Transverse colon (tissue), 4 donors: ENCODE measurements at places on chromosomes 16 and 17. TPM values are rescaled to one million over a fixed set of nuclear protein-coding genes. Genes with fewer than 3 reads are reported as not detected.
A peak's percentile ranks its signal among the peaks of the same experiment; 100 is the strongest.

DNA sequence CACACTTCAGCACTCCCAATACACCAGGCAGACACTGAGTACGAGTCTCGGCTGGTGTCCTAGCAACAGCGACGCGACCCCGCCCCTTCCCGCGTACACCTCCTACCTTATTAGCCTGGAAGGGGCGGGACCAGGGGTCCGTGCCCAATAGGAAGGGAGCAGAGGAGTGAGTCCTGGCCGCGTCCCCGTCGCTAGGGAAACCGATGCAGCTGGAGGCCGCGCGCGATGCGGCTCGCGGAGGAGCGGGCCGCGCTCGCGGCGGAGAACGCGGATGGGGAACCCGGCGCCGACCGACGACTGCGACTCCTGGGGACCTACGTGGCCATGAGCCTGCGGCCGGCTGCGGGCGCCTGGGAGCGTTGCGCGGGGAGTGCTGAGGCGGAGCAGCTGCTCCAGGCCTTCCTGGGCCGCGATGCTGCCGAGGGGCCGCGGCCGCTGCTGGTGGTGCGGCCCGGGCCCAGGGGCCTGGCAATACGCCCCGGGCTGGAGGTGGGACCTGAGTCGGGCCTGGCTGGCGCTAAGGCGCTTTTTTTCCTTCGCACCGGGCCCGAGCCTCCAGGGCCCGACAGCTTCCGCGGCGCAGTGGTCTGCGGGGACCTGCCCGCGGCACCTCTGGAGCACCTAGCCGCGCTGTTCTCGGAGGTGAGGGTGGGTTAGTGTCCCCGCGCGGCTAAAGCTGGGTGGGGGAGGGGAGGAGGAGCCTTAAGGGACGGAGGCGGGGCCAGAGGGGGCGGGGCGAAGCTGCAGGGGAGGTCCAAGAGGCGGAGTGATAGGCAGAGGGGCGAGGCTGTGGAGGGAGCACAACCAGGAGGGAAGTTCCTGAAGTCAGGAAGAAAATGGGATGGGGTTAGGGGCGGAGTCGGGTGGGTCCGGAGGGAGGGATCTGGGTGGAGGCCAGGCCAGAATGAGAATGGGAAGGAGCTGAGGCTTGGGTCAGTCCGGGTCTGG lies at the start of gene DNAH9:
Gene DNAH9 (plus strand): TSS at position 197 of the 948 bp plus-strand sequence. CDS start 29 bp downstream, at position 226.
- DNase-seq, result peak; percentile 96

- peak; percentile 23 for DNase-seq
Measured at GRCh38 chr16:70018254-70018653, 67.1 kb downstream of the CLEC18A start.

DNA sequence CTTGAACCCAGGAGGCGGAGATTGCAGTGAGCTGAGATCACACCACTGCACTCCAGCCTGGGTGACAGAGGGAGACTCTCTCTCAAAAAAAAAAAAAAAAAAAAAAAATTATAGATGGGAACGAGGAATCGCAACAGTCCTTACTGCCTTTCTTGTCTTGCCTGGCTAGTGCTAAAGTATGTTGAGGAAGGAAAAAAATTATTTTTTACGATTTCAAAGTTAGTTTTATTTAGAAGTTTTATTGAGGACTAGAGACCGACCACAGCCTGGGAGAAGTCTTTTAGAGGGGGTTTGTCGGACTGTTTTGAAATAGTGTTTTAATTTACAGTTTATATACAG lies 15.8 kb upstream of the DNAH17 start:
- DNase-seq, result no peak

Gene YPEL3
- 125 TPM for total RNA-seq

GRCh38 chr16:48235058-48235555 lies 9.0 kb upstream of the LONP2 start:
- no peak for DNase-seq

GRCh38 chr16:77919761-77920415 lies 102.5 kb upstream of the CLEC3A start:
- no peak for DNase-seq

- DNase-seq, result no peak
Measured at GRCh38 chr17:17435323-17435722, 41.5 kb upstream of the MED9 start.

Gene SEPTIN12
- total RNA-seq, result not detected

Gene LRRC37A
- total RNA-seq, result 7.0 TPM

DNA sequence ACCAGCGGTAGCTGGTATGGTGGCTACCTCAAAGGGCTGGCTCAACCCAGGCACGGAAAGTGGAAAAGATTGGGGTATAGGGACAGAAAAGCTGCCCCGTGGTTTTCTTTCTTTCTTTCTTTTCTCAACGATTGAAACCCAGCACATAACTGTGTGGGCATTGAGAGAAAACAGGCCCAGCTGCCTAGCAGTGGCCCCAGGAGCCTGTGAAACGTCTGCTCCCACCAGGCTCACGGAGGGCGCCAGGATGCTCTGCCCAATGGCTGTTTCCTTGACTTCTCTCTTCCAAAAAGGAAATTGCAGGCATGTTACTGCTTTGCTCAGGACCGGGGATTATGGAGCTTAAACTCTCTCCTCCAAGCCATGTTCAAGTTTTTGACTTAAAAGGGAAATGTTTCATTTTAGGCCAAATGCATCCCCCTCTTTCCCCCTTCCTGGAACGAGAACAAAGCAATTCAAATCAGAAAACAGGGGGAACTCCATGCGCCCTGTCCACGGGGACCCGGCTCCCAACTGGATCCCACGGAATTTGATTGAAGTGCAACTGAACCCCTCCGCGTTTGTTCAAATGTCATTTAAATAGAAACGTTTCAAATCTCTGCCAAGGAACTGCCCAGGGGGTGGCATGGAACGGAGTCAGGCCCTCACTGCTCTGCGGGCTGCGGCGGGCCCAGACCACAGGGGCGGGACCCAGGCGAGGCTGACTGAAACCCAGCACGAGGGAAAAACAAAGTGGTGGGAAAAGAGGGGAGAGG lies 133.5 kb downstream of the RGS9 start:
- DNase-seq, result no peak

- DNase-seq, result no peak
Measured at GRCh38 chr17:74632617-74633016, 9.1 kb upstream of the CD300E start.

- no peak for DNase-seq
Measured at GRCh38 chr17:58332778-58333735, 4.5 kb upstream of the TSPOAP1 start.

DNA sequence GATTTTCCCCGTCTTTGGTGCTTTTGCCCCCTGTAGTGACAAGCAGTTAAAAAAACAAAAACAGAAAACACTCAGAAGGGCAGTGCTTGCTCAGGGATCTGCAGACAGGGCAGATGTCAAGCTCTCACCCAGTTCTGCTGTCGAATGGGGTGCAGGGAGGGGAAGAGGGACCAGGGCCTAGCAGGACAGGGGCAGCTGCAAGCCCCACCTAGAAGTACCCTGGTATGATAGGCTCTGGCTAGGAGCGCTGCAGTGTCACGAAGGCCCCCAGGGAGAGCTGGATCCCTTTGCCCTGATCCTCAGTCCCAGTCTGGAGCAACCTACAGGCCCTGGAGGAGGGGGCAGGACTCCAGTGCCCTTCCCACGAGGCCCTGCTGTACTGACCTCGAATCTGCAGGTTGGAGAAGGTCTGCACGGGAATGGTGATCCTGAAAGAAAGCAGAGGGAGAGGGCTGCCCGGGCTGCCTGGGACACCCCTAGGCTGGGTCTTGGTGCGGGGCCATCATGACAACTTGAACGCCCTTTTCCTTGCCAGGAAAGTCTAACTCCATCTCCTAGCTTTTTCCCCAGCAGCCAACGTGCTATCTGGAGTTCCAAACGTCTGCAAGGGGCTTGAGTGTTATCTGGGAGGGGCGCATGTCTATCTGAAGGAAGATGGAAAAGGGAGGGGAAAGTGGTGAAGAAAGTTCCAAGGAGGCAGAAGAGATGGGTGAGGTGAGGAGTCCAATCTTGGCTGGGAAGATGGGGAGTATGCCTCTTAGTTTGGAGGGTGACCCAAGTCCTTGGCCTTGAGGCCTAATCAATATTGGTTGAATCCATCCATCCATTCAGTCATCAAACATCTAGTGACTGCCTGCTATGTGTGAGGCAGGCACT lies 4.8 kb downstream of the GFAP start:
- DNase-seq, result no peak

DNA sequence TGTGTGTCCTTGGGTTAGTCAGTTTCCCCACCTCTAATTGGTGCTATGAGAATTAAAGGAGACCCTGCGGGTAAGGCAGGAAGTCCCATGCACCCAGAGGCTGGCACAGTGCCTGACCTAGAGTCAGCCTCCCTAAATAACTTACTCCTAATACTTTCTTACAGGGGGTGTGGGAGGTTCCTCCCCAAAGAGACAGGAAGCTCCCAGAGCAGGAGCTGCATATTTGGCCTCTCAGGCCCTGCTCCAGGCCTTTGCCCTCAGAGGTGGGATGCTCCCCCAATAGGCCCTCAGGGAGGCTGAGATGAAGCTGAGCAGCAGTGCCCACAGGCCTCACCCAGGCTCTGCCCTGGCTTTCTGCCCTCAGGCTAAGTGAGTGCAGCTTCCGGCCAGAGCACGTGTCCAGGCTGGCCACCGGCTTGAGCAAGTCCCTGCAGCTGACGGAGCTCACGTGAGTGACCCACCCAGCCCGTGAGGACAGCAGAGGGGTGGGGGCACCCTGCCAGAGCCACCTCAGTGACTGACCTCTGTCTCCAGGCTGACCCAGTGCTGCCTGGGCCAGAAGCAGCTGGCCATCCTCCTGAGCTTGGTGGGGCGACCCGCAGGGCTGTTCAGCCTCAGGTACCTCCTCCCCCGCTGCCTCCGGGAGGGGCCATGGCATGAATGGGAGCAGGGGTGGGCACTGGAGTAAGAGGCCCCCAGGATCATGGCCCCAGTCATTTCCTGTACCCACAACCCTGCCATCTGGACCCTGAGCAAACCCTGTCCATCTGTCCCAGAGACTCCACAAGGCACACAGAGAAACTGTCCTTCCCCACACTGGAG lies 31.1 kb upstream of the CPNE2 start:
- peak; percentile 35 for DNase-seq

DNA sequence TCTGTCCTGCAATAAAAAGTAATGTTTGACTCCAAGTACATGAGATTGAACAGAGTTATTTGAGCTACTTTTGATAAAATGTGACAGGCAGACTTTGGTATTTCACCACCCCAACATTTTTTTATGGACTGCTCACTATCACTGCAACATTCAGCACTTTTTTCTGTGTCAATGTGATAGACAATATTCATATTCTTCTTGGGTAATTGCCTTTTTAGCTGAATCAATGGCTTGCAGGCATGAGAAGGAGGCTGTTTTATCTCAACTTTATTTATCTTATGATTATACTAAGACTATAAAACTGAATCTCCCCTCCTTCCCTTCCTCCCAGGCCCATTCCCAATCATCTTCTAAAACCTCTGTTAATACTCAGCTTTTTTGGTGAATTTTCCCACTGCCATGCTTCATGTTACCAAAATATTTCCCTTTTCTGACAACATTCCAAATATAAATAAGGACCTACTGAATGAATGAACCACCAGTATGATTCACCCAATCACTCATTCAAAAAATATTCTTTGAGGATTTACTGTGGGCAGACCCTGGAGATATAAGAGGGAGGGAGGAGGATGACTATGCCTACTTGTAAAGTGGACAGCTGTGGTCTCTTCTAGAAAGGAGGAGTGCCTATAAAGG lies 67.6 kb downstream of the CDH13 start:
- no peak for DNase-seq

DNA sequence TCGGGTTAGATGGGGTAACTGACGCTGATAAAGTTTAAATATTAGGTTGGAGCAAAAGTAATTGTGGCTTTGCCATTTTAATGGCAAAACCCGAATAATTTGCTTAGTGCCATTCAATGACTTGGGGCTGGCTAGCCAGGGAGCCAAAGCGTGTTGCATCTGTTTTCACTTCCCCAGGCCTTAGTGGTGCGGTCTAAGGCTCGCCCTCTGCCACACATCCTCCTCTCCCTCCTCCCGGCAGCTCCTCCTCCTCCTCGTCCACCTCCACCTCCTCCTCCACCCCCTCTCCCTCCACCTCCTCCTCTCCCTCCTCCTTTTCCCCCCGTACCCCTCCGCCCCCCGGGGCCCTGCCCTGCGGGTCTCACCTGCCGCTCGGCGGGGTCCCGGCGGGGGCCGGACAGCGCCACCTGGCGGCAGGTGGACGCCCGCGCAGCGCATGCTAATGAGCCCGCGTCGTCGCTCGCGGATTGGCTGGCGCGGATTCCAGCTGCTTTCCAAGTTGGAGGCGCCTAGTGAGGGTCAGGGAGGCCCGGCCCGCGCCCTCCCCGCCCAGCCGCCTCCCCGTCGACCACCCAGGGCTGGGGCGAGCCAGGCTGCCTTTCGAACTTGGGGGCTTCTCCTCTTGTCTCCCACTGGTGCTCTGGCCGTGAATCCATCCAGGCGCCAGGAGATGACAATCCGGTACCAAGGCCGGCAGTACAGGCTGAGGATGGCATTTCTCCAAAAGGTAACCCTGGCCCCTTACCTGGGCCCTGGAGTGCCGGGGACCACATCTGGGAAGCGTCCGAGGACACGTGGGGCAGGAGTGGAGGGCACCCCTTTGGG lies 36.6 kb upstream of the RGS9 start:
- DNase-seq, result peak; percentile 89
